C1 segment of cervical spinal cord (tissue), 14 donors: ENCODE measurements at places on chromosomes 1 and 21.
A peak's percentile ranks its signal among the peaks of the same experiment; 100 is the strongest.

GRCh38 chr21:39377444-39378050 is 28.7 kb upstream of the HMGN1 start:
- no peak for DNase-seq

- no peak for DNase-seq
Observed at GRCh38 chr1:120178799-120179756, 2.8 kb upstream of the SEC22B start.

- no peak for DNase-seq
Observed at GRCh38 chr1:22262583-22262982, 119.7 kb upstream of the WNT4 start.

GRCh38 chr1:191290441-191290840 is 812.8 kb upstream of the BRINP3 start:
- DNase-seq = no peak

GRCh38 chr1:68445709-68446108 is 4.0 kb downstream of the RPE65 start:
- no peak for DNase-seq

DNA sequence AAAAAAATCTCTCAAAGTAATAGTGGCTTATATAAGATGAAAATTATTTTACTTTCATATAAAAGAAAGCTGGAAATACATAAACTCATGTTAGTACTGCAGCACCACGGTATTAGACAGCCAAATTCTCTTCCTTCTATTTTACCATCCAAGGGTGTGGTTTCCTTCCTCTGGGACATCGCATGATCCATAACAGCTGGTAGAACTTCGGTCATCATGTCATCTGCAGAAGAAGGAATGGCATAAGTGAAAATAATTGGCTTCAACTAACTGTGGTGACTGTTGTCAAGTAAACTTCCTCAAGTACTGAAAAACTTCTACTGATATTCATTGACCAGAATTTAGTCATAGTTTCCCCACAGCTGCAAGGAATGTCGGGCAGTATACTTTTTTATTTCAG is 28.3 kb upstream of the IFI44L start:
- no peak for DNase-seq

GRCh38 chr1:40628903-40629292 is 36.6 kb downstream of the RIMS3 start:
- DNase-seq = no peak

GRCh38 chr1:21247892-21248715 is 42.2 kb downstream of the ECE1 start:
- DNase-seq = no peak

DNA sequence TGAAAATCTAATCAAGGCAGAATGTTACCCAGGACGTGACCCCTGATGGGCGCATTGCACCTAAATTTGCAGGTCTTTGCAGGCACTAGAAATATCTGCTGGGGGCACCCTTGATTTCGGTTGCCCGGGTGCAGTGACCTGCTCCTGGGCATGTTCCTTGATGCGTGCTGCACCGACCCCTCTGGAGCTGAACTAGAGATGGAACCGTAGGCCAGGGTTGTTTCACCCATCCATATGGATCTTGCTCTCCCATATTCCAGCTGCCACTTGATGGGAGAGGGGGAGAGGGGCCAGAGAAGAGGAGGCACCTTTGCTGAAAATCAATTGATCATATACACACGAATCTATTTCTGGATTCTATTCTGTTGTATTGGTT is 8.4 kb upstream of the COL18A1 start:
- DNase-seq = no peak

- no peak for DNase-seq
Observed at GRCh38 chr1:51924455-51924854, 45.9 kb upstream of the NRDC start.

DNA sequence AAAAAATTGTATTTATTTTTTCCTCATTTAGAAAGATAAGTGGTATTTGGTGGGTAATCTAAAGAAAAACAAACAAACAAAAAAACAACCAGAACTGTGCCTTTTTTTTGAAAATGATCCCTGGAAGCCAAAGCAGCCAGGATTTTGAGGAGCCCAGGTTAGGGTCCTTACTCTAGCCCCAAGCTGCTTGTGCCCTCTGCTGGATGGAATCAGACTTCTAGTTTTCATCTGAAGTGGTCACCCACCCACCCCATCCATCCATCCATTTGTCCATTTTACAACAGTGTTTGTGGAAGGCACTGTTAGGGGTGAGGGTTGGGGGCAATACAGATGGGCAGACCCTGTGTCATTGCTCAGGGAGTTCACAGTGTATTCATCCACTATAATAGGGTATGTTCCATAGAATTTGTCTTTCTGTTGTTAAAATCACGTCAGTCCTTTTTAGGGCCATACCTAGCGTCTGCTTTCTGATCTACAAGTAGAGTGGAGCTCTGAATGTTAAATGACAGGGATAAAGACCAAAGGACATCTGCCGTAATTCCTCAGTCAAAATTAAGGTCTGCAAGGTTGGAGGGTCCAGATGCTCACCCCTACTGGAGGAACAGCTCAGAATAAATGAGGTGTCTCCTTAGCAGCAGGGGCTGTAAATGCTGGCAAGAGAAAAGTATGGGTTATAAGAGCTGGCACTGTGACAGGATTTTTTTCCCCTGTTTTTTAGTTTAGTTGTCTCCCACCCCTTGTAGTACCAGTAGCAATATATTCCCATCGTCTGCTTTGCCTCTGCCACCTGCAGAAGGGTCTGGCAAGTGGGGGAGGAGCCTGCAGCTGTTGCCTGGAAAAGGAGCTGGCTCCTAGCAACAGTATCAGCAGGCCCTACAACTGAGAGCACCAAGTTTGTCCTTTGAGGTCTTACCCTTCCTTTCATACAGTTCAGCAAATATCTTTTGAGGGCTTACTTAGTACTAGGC is 3.2 kb downstream of the LRRC42 start:
- DNase-seq = no peak

GRCh38 chr1:210233495-210234328 is 1.1 kb downstream of the SERTAD4 start:
- peak; percentile 32 for DNase-seq

DNA sequence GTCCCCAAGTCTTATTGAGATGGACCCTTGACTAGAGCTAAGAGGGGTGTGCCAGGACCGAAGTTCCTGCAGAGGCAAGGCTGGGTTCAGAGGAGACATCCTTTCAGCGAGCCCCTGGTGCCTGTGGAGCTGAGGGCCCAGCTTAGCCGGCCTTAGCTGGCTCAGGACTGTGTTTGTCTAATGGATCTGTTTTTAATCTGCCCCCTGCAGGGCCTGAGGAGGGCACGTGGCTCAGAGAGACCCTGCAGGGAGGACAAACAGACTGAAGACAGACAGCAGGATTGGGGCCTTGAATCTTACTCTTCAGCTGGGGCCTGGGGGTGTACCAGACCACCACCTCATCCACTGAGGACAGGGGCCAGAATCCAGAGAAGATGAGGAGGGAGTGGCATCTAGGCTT is 1.6 kb downstream of the CRABP2 start:
- DNase-seq = no peak

DNA sequence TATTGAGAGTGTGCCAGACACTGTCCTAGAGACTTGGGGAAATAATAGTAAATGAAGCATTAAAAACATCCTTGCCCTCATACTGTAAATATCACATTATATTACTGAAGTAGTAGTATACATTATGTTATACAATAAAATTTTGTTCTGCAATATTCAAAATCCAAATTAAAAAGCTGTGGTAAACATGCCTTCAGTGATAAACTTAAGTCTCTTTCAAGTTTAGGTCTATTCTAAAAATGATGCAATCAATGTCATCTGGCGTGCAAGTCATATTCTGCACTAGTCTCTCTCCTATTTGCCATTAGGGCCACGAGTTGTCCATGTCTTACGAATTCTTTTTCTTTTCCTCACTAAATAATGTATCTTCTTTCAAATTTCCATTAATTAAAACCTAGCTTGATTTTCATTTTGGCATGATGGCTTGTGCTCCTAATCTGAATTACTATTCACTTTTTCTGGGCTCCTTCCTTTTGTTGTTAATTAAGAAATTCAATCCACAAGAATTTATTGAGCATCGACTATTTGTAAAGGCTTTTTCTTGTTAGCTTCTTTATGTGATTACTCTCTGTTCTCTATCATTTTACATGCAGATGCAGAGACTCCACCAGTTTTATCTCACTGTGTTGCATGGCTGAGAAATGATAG is 130.7 kb downstream of the COQ8A start:
- no peak for DNase-seq

GRCh38 chr1:86764523-86764922 is 60.1 kb downstream of the SH3GLB1 start:
- DNase-seq = no peak

GRCh38 chr1:74650561-74650960 is 23.0 kb downstream of the ERICH3 start:
- DNase-seq = no peak

DNA sequence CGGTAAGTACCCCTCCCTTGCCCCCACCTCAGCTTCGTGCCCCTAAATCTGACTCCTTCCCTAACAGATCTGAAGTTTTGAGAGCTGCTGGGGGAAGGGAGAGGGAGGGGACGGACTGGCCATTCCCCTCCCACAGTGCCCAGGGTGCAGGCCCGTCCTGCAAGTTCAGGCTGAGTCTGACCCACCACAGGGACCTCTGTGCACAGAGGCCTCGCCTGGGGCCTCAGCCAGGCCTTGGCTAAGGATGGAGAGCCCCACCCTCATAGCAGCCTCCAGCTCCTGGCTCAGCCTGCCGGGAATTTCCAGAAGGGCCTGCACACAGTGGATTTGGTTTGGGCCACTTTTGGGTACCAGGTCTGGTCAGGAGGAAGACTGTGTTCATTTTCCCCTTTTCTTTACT is 31.2 kb upstream of the TNFRSF1B start:
- no peak for DNase-seq

DNA sequence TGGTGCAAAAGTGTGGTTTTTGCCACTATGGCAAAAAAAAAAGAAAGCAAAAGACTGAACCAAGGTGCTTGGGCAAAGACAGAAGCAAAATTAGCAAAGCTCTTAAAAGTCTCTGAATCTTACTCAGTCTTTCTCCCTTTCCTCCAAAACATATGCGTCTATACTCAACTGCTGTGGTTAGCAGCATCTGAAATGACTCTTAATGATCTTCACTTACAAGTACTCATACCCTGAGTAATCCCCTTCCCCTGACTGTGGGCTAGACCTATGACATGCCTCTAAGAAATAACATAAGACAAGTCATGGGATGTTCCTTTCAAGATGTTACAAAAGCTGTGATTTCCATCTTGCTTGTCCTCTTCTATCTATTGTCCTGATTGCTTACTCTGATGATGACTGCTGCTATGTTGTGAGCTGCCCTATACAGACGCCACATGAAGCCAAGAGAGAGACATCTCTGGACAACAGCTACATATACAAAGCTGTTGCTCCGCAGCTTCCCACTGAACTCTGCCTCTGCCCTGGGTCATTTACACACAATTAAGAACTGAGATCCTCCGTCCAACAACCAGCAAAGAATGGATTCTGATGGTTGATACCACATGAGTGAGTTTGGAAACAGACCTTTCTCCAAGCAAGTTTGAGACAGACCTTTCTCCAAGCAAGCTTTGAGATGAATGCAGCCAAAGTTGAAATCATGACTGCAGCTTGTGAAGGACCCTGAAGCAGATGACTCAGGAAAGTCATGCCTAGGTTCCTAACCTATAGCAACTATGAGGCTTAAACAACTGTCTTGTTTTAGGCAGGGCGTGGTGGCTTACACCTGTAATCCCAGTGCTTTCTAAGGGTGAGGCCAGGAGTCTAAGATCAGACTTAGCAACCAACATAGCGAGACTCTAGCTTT is 55.2 kb downstream of the PUM1 start:
- DNase-seq = no peak
